ENCODE measurements at places on chromosomes 7 and 10.

GRCh38 chr10:92545556-92545955 is 28.3 kb downstream of the IDE start:
- no peak for DNase-seq

DNA sequence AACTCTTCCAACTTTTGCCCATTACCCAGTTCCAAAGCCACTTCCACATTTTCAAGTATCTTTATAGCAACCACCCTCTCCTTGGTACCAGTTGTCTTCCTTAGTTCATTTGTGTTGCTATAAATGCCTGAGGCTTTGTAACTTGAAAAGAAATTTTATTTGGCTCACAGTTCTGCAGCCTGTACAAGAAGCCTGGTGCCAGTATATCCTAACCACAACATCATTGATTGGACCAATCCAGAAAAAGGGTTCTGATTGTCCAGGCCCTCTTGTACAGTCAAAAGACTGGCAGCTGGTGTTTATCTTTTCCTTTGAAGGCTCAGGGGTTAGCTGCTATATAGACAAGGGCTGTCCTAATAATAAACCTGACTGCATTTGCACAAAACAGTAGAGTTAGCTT is 21.1 kb upstream of the ABCC2 start:
- no peak for DNase-seq

- DNase-seq: no peak
Measured at GRCh38 chr10:61628875-61629513, 33.7 kb upstream of the CABCOCO1 start.

DNA sequence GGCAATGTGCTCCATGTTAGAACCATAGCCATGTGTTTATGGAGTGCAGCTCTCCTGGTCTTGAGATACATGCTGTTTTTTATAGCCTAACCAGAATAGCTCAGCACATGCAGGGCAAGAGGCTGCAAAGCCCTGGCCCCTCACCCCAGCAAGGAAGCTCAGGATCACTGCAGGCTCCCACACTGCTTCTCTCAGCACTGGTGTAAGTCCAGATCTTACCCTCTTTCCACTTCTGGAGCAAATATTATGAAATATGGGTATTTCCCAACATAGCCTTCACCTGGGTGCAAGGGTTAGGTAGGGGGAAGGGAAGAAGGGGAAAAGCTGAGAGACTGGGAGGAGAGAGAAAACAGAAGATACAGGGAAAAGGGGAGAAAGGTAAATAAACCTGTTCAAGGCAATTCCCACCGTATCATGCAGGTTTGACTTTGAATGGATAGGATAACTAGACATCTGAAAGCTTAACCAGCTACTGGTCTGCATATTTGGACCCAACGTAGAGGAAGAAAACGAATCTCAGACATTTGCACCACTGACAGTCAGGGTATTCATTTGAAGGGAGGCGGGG is 19.7 kb downstream of the SKIDA1 start:
- no peak for DNase-seq

- no peak for DNase-seq
Measured at GRCh38 chr10:33506838-33507661, 172.6 kb upstream of the NRP1 start.

GRCh38 chr10:69102440-69102839 is 14.5 kb downstream of the SRGN start:
- no peak for DNase-seq

- DNase-seq: no peak
Measured at GRCh38 chr7:91787931-91788330, 92.6 kb downstream of the MTERF1 start.

DNA sequence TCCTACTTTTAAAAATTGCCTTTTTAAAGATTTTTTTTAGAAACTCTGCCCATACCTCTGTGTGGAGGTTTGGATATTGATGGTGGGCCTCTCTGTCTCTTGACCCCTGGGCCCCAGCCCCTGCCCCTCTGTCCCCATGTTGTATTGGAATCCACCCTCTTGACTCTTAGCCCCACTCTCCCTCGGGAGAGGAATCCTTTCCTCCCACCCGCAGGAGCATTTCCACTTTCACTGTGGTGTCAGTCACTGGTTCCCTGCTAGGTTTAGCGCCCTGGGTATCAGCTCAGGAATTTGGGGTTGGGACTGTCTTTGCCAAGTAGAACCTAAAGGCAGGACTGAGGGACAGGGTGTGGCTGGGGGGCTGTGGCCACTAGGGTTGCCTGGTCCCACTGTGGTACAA is 10.1 kb downstream of the PFKFB3 start:
- DNase-seq: no peak

DNA sequence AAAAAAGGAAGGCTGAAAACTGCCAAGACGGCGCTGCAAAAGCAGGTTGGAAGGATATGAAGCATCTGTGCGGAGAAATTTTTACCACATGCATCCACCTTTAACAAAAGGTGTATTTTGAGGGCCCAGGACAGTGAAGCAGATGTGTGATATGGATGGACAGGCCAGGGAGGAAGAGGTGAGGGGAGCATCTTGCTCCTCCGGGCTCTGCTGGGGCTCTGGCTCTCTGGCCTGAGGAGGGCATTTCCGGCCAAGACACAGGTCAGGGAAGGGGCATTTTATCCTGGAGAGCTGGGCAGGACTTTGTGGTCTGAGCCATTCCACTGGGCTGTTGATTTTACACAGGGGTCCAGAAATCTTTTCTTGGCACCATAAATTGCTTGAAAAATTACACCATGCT is 175.1 kb downstream of the ZMYND11 start:
- DNase-seq: no peak

GRCh38 chr10:102491136-102491535 is 11.4 kb downstream of the ACTR1A start:
- DNase-seq: no peak

DNA sequence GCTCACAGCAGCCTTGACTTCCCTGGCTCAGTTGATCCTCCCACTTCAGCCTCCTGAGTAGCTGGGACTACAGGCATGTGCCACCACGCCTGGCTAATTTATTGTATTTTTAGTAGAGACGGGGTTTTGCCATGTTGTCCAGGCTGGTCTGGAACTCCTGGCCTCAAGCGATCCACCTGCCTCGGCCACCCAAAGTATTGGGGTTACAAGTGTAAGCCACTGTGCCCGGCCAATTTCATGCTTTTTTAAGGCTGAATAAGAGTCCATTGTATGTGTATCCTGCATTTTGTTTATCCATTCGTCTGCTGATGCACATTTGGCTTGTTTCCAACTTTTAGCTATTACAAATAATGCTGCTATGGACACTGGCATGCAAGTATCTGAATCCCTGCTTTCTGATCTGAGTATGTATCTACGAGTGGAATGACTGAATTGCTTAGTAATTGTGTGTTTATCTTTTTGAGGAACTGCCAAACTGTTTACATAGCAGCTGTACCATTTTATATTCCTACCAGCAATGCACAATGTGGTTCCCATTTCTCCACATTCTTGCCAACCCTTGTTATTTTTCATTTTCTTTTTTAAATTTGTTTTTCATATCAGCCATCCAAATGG is 37.3 kb upstream of the TPST1 start:
- no peak for DNase-seq

DNA sequence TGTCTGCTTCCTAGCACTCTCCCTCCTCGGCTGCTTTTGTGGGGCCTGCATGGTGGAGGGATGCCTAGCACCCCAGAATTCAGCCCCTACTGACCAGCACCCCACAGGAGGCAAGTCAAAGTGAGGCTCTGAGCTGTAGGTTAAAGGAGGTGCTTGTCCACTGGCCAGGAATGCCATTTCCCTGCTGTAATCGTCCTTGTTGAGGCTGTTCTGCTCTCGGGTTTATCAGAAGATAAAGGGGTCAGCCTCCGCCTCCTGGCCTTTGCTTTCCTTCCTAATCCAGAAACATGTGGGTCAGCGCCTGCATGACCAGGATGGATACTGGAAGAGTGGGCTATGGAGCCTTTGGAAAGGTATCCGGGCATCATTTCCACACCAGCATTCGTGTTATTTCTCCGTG is 98.9 kb downstream of the MKI67 start:
- no peak for DNase-seq

DNA sequence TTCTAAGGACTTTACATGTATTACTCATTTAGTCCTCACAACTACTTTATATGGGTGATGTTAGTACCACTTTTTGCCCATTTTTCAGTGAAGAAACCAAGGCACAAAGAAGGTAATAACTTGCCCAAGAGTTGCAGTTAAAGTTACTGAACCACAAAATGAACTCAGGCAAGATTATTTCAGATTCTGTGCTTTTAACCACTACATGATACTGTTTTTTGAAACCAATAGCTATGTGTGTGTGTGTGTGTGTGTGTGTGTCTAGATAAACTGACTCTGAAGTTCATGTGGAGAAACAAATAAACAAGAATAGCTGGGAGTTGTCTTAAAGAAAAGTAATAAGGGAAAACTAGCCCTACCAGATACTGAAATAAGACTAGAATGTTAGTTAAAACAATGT is 60.8 kb upstream of the OIT3 start:
- DNase-seq: no peak

- DNase-seq: no peak
Measured at GRCh38 chr7:55776196-55776595, 86.4 kb downstream of the SEPTIN14 start.

DNA sequence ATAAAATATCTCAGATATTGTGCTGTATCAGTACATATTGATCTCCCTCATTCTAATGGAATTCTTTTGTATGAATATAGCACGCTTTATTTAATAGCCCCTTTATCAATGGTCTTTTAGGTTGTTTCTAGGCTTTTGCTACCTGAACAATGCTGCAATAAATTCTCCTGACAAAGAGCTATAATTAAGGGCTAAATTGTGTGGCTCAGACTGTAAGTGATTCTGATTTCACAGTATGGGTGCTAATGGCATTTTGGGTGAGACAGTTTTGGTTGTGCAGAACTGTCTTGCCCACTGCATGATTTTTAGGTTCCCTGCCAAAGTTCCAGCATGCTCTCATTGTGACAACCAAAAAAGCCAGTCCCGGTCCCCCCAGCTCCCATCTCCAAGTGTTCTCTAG is 363.2 kb downstream of the REEP3 start:
- no peak for DNase-seq

- no peak for DNase-seq
Measured at GRCh38 chr7:150380463-150380862, 1.3 kb downstream of the ZNF775 start.

DNA sequence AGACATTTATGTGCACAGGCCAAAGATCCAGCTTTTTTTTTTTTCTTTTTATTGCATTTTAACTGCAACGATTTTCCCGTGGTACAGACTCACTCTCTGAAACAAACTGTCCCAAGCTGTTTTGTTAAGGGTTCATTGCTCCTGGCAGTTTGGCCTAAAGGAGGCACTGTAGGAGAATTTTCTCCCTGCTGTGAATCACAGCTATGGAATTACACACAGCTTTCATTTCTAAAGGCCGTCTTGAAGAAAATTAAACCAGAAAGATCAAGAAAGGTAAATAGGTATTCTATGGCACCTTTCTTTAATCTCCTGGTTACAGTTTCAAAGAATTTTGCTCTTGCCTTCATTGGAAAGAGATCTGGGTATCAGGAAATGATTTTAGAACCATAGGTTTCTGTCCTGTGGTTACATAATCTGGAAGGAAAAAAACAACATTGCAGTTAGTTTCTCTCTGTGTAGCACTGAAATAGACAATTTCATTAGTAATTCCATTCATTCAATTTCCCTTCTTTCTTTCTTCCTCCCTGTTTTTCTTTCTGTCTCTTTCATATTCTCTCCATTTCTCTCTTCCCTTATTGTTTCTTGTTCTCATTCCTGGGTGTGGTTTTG is 51.2 kb downstream of the PDK4 start:
- DNase-seq: no peak

GRCh38 chr10:5343561-5343960 is 21.2 kb upstream of the UCN3 start:
- DNase-seq: peak; percentile 29

All from CD4-positive, alpha-beta T cell treated with Interleukin-21 for 1 hour (primary cell).